Stimulated activated CD8-positive, alpha-beta memory T cell treated with anti-CD3 and anti-CD28 coated beads, Interleukin-4, amount 100 ng/mL, for 48 hours (primary cell): ENCODE measurements at places on chromosomes 5 and 9.
A peak's percentile ranks its signal among the peaks of the same experiment; 100 is the strongest.

DNA sequence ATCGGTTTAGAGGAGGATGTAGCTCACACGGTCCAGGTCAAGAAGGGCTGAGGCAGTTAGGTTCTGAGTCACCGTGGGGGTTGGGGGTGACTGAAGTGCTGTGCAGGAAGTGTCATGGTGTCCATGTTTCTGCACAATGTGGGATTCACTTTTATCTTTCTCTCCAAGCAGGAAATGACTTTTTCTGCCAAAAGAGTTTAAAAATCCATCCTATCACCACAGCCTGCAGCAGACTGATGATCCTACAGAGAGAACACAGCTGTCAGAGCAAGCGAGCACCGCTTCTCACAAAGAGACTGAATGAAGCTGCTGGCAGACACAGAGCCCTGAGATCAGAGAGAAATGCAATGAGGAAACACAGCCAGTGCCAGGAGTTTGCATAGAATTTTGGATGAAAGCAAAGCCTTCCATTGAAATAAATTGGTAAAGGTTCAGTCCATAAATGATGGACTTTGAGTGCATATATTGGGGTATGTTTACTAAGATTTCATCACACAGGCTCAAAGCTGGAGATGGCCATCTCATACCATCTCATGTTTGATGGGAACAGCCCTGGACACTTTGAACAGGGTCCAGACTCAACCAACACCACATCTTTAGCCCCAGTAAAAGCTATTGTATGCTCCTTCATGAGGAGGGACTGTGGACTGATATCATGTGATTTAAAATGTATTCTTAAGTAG, 213.9 kb upstream of the FBXL7 start:
- DNase-seq = no peak

DNA sequence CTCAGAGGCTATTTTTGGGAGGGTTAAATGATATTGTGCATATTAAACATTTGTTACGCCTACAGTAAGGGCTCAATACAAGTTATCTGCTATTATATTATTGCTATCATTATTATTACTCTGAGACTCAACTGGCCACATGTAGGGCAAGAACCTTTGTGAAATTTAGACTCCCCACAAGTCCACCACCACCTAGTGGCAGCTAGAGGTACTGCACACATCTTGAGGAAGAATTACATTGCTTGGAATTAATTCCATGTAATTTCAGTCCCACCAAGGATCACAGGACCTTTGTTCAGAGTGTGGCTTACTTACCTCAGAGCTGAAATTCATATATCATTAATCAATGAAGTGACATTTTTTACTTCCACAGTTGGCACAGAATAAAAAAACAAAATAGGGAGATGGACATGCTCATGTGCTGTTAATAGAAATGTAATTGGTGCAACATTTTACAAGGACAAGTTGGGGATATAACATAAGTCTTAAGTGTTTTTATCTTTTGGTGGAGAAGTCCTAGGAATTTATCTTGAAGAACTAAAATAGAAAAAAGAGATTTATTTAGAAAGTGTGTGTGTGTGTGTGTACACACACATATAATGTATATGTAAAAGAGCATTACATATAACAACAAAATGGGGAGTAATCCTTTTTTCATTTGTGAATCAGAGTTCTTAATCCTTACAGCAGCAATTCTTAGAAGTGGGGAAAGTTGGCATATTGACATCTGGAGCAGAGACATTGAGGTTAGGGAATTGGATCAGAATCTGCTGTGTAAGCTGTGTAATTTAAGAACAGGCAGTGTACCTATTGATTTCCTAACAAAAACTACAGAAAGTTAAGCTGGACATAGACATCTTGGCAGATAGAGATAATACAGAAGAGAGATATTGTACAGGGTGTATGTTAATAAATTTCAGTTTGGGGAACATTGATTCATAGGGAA, 11.2 kb downstream of the MSANTD3 start:
- peak; percentile 86 for DNase-seq

DNA sequence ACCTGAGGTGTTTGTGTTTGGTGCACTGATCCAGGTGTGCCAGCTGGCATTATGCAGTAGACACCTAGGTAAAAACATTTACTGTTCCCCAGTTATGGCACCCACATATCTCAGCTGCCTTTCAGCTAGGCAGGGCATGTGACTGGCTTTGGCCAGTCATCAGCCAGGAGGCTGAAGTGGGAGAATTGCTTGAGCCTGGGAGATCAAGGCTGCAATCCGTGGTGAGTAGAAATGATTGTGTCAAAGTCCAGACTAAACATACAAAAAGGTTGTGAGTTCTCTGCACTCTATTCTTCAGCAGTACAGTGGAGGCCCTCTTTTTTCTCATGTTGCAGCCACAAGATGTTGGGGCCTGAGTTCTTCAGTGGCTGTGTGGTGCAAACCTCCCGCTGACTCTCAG, 3.2 kb upstream of the FBLL1 start:
- no peak for DNase-seq

DNA sequence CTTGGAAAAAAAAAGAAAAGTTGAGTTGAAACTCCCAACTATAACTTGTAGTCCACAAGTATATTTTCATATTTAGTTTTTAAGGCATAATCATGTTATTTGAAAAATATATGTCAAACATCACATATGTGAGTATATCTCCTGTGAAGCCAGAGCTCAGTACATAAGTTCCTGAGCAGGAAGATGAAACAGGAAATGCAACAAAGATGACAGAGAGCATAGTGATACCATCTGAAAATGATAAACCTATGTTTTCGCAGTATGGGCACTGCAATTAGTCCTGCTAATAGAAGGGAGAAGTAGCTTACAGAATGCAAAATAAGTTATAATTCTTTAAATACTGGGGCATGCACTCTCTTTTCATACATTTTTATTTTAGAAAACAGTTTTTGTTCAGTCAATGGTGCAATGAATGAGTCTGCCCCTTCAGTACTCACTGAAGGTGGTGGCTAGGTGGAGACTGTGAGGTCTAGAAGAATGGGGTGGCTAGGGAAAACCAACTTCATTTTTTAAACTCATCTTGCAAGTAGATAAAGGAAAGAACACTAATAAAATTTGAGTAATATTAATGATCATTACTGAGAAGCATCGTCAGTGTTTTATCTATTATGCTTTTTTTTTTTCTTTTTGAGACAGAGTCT, 54.1 kb upstream of the FYB1 start:
- no peak for DNase-seq

DNA sequence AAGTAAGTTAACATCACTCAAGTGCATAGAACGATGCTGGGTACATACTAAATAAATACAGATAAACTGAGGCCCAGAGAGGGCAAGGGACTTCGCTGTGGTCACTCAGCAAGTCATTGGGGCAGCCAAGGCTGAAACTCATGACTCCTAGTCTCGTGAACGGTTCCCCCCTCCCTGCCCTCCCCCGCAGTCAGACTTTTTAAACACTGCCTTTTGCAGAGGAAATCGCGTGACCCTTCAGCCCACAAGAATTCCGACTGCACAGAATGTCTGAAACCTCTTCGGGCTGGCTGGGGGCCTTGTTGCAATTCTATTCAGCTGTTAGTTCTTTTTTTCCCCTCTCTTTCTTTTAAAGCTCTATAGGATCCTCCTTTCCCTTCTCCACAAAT, 28.1 kb downstream of the NEK6 start:
- DNase-seq = peak; percentile 75

- no peak for DNase-seq
Measured at GRCh38 chr9:105681724-105682123, 12.6 kb upstream of the TMEM38B start.

GRCh38 chr5:76723906-76724305, 8.0 kb downstream of the F2R start:
- no peak for DNase-seq

GRCh38 chr9:27198190-27198589, 89.2 kb downstream of the TEK start:
- no peak for DNase-seq

DNA sequence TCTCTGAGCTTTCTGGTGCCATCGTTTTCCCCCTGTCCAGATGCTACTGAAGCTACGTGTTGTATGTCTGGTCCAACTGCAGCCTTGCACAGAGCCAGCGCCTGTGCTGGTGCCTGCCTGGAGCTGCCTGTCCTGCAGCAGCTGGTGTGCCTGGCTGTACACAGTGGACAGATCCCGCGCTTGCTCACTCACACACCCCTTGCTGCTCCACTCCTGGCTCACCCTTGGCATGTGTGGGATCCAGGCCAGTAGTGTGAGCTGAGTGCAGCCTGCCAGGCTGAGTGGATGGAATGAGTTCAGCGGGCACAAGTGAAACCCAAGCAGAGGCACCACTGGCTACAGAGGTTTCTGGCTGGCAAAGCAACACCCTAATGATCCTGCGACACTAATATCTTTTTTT, 40.4 kb downstream of the FER start:
- DNase-seq = no peak

DNA sequence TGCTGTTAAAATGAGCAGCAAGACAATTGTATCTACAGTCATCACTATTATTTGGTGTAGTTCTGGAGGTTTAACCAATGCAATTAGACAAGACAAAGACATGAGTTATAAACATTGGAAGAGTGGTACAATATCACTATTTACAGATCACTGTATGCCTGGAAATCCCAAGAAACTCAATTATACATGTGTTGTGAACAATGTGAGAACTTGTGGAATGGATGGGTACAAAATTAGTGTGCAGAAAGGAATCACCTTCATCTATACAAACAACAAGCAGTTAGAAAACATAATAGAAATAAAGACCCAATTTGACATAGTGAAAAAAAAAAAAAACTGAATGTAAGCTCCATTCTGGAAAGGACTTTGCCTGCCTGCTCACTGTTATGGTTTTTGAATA, 12.4 kb upstream of the CCDC112 start:
- DNase-seq = no peak

GRCh38 chr5:68381909-68382308, 166.4 kb downstream of the PIK3R1 start:
- DNase-seq = no peak

DNA sequence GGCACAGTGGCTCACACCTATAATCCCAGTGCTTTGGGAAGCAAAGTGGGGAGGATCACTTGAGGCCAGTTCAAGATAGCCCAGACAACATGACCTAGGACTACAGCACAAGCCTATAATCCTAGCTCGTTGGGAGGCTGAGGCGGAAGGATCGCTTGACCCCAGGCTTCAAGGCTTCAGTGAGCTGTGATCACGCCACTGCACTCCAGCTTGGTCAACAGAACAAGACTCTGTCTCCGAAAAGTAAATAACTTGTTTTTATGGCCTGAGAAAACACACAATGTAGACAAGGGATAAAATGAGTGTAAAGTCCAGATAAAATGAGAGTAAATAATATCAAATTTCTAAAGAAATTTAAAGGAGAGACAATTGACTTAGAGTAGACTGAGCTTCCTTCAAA, 26.3 kb downstream of the SHLD3 start:
- DNase-seq = no peak

GRCh38 chr9:27041746-27042145, 36.3 kb upstream of the LRRC19 start:
- no peak for DNase-seq

DNA sequence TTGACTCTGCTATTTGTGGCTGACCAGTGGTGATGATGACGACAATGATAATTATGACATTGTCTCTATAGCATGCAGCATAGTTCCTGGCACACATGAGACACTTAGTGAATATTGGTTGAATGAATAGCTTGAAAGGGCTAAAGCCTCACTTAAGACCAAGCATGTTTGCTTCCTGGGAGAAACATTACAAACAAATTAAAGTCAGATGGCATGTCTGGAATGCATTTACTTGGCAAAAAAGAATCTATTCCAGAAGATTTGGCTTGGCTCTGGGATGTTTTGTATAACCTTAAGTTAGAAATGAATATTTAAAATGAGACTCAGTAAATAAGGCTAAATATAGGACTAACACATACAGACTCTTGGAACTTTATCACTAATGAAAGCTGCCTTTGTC, 21.6 kb downstream of the GAS1 start:
- DNase-seq = no peak

- no peak for DNase-seq
Measured at GRCh38 chr5:177183142-177183541, 49.6 kb downstream of the NSD1 start.
